ENCODE measurements at places on chromosomes 5 and 9.

GRCh38 chr5:64947031-64947430 is 178.3 kb downstream of the CWC27 start:
- no peak for DNase-seq

DNA sequence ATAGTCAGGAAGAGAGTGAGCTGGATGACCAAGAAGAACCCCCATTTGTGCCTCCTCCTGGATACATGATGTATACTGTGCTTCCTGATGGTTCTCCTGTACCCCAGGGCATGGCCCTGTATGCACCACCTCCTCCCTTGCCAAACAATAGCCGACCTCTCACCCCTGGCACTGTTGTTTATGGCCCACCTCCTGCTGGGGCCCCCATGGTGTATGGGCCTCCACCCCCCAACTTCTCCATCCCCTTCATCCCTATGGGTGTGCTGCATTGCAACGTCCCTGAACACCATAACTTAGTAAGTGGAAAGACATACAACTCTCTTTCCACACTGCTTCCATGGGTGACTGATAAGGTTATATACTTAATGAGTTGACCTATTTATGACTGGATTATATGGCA is 51.5 kb downstream of the RAB14 start:
- no peak for DNase-seq

DNA sequence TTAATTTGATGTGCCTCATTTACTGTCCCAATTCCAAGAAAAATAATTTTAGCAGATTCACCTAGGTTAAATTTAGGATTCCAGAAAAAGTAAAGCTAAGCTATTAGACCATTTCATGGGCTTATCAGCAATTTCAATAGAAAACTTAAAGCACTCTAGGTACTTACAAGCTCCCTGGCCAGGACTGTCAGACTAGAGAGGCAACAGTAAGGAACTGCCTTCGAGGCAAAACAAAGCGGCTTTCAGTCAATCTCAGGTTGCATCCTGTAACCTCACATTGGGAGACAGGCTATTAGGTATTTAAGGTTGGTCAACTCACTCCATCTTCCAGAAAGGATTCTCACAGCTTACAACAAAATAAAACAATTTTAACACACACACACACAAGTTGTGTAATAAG is 48.7 kb upstream of the FSD1L start:
- no peak for DNase-seq

DNA sequence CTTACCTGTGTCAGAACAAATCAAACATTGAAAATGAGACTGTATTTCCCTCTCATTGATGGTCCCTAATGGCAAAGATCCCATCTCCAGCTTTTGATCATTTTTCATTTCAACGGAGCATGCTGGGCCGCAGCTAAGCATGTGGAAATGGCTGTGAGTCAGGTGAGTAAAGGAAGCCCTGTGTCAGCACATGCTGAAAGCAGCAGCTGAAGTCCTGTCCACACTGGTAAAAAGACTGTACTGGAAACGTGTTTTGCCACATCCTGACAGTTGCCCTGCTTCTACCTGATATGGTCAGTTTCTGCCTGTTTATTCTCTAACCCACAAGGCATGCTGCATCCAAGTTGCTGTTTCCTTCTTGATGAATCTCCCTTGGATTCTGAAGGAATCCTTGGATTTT is 330.1 kb downstream of the EFNA5 start:
- DNase-seq = no peak

DNA sequence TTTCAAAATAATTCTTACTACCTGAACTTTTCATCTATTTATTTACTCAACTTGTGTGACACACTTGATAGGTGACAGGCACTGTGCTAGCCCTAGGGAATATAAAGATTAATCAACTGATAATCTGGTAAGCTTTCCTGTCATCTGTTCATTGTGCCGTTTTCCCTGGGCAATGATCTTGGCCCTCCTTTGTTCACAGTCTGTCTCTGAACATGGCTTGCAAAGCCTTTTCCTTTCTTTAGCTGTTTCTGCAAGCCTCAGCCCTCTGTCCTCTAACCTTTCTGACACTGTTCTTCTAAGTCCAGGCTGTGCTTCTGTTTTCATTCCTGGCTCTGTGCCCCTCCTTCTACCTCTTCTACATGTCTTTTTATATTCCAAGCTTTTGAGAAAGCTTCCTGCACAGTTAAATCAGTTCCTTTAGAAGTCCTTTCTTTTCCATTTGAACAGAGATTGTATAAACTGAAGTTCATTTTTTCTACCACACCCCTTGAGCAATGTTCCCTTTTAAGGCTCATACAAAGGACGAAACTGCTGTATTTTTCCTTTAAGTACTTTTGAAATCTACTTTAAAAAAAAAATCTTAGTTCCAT is 803.0 kb upstream of the ZNF608 start:
- DNase-seq = no peak

DNA sequence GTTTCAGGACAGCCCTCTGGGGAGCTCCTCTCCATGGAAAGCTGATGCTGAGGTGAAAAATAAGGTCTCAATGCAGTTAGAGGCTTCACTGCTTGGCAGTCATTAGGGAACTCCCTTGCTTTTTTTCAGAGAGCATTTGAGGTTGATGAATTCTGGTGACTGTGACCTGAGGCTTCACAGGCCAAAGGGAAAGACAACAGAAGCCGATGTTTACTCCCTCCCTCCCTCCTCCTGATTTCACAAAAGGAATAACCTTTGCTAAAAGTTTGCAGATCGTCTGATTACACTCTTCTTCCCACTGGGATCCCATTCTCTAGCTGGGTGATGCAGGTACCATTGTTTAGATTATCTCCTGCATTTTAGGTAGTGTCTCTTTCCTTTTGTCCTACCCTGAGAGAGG is 329.4 kb downstream of the KIF4B start:
- no peak for DNase-seq

GRCh38 chr5:73412597-73412988 is 36.0 kb downstream of the FOXD1 start:
- DNase-seq = no peak

GRCh38 chr5:66671305-66671704 is 75.1 kb downstream of the MAST4 start:
- no peak for DNase-seq

GRCh38 chr5:54440456-54440893 is 15.0 kb upstream of the HSPB3 start:
- DNase-seq = no peak

- DNase-seq = no peak
Observed at GRCh38 chr5:14142202-14142826, 828 bp upstream of the TRIO start.

GRCh38 chr9:94706922-94707321 is 19.6 kb upstream of the AOPEP start:
- no peak for DNase-seq

GRCh38 chr5:73514418-73514817 is 16.2 kb downstream of the BTF3 start:
- no peak for DNase-seq

DNA sequence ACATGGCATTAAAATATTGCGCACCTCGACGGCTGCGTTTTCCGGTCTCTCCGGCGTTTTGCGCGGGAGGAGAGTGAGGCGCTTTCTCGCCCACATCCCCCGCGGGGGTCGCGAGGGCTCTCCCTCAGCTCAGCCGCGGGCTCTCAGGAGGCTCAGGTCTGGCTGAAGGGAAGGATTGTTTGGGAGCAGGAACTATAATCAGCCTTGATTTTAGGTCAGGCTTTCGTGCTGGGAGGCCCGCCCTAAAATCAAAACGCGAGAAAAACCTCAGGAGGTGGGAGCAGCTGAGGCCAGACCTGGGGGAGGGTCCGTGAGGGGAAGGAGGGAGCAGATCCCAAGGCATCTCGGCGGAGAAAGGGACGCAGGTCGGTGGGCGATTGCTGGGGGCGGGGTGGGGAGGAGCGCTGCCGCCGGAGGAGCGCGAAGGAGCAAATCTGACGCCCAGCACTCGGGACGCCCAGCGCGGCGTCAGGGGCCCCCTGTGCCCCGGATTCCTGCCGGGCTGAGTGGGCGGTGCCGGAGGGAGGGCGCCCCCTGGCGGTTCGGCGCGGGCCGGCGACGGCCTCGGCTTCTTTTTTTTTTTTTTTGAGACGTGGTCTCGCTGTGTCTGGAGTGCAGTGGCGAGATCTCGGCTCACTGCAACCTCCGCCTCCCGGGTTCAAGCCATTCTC is 18.7 kb upstream of the RNF130 start:
- DNase-seq = no peak

- DNase-seq = no peak
Observed at GRCh38 chr9:132677976-132678375, 7.7 kb downstream of the GTF3C4 start.

- DNase-seq = no peak
Observed at GRCh38 chr5:122770477-122770876, 4.4 kb upstream of the SNX2 start.

- no peak for DNase-seq
Observed at GRCh38 chr5:56450766-56451165, 217.6 kb upstream of the ANKRD55 start.

DNA sequence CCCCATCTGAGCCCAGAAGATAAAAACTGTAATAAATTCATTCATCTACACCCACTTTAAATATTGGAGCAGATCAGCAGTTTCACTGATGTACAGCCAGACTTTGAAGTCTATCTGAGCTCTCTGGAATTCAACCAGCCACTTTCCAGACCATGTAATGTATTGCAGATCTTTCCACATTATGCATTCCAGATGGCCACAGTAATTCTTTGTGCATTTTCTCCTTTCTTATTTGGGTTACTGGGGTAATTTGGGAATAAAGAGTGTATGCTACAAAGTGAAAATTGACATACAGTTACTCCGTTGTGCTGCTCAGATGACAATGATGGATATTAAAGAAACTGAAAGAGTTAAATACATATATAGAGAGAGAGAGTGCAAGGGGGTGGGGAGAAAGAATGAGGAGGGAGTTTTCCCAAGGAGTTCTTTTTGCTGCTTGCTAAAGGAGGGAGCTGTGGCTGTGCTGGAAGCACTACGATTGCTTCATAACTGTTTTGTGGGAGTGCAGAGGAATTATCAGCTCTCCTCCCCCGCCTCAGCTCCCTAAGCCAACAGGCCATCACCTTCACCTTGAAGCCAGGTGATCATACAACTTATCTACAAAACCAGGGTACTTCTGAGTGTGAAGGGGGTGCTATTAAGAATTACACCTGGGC is 152.8 kb downstream of the GAS1 start:
- DNase-seq = no peak

DNA sequence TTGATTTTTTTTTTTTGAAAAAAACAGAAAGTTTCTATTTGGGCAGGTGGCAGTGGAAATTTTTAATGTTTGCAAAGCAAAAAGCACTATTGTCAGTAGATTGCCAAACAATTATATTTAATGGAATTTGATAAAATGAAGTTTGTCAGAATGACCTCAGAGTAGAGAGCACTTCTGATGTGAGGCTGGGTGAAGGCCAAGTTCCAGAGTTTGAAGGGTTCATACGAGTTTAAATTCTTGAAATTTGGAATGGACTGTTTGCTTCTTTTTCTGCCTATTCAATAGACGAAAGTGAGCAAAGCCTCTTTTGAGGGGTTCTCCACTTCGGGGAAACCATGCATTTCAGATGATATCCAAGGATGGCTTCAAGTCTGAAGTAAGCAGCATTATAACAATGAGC is 7.4 kb downstream of the SHC3 start:
- no peak for DNase-seq

- DNase-seq = no peak
Observed at GRCh38 chr5:169946743-169947295, 33.5 kb downstream of the INSYN2B start.

DNA sequence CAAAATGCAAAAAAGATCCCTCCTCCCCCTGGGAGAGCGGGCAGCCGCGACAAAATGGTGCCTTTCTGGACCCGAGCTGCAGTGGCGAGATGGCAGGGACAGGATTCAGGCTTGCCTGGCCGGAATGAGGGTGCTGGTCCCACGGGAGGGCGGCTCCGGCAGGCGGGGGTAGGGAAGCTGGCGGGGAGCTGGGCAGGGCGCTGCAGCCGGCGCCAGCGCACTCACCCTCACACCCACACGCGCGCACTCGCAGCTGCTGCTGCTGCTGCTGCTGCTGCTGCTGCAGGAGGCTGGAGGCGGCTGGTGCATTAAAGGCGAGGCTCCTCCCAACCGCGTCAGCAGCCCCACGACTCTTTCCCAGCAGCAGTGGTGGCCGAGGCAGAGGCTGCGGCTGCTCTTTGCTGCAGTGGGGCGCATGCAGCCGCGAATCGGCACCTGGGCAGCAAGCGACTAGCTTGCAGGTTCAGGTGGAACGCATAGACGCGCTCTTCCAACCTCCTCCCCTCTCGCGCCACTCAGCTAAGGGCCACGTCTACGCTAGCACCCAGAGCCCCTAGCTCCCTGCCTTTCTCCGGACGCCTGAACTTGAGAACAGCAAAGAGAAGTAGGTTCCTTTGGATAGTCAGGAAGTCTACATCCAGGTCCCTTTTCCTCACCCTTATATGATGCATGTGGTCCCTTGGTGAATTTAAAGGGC is at the start of gene PPP2R2B:
Gene PPP2R2B, minus strand, starts transcription at position 282 of the 697 bp plus-strand sequence.
- peak; percentile 68 for DNase-seq

- no peak for DNase-seq
Observed at GRCh38 chr9:134671341-134672113, 29.9 kb downstream of the COL5A1 start.

DNA sequence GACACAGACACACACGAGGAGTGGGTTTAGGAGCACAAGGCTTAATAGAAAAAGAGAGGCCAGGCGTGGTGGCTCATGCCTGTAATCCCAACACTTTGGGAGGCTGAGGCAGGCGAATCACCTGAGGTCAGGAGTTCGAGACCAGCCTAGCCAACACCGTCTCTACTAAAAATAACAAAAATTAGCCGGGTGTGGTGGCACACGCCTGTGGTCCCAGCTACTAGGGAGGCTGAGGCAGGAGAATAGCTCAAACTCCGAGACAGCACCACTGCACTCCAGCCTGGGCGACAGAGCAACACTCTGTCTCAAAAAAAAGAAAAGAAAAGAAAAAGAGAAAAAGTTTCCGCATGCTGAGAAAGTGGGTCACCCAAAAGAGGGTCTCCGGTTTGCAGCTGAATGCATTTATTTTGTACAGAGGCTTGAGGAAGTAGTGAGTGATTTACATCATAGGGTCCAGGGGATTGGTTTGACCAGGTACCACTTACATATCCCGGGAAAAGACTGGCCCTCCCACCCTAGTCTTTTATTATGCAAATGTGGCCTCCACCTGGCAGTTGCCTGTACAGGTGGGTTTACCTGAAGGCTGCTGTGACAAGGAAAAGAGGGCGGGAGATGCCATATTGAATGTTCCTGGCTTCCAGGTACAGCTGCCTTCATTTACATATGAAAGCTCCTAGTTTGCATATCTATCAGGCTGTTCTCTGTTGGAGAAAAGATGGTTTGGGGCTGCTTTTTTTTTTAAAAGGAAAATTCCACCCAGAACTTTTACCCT is 366.2 kb upstream of the GRAMD2B start:
- DNase-seq = no peak

- no peak for DNase-seq
Observed at GRCh38 chr9:117448066-117448465, 33.2 kb upstream of the ASTN2 start.

- no peak for DNase-seq
Observed at GRCh38 chr9:133889584-133890301, 102.4 kb downstream of the VAV2 start.

Measured in NK-92 treated with Interleukin-12 subunit alpha and Interleukin-12 subunit beta, amount 100 ng/mL, for 24 hours (cell line).